Skin of body (tissue), 3 donors: ENCODE measurements at places on chromosomes 16 and 17. TPM values are rescaled to one million over a fixed set of nuclear protein-coding genes. Genes with fewer than 3 reads are reported as not detected.

Gene GNGT2
- not detected for total RNA-seq

Gene ASB16
- 0.89 TPM for total RNA-seq

Gene CLEC19A
- not detected for total RNA-seq

Gene NPB
- total RNA-seq: 0.59 TPM

Gene SCNN1G
- total RNA-seq: 1.2 TPM

Gene SHBG
- total RNA-seq: 0.49 TPM

Gene ZNF207
- 153 TPM for total RNA-seq

Gene PPP1R27
- total RNA-seq: 10.0 TPM

Gene TMEM107
- total RNA-seq: 21.6 TPM

Gene GNAO1
- 1.8 TPM for total RNA-seq

Gene AXIN2
- 29.9 TPM for total RNA-seq

Gene CHAD
- 0.49 TPM for total RNA-seq
